HuH-7 (cell line): ENCODE measurements at places on chromosomes 2 and 18.

DNA sequence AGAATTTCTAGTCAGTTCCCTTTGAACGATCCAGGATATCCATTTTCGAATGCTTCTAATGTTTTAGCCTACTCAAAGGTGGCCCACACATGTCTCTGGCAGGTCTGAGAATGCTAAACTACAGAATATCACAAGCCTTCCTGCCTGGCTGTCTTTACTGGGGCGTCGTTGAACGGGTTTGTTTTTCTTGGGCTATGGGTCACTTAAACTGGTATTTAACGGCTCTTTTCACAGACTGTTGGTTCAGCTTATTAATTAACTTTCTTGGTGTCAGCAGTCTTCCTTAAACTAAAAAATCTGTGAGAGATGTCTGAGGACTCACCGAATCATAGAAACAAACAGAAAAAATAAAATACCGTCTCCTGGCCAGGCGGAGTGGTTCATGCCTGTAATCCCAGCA lies 563.2 kb upstream of the NRP2 start:
- no peak for DNase-seq

DNA sequence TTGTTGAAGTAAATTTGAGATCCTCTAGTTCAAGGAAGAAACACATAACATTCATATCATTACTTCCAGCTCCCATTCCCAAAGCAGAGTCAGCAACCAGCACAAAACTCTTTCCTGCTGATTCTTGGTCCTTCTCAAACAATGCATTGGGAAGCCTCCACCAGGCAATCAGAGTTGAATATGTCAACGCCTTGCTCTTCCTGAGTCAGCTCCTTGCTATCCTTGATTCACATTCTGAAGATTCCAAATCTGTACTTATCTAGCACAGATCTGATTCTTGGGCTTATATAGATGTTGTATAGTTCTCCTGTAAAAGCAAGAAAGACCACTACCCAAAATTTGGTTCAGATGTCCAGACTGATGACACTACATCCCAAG lies 29.6 kb downstream of the CFAP210 start:
- DNase-seq: no peak

- DNase-seq: no peak
These were observed 50.0 kb downstream of the DTNB start for GRCh38 chr2:25623361-25623760.

DNA sequence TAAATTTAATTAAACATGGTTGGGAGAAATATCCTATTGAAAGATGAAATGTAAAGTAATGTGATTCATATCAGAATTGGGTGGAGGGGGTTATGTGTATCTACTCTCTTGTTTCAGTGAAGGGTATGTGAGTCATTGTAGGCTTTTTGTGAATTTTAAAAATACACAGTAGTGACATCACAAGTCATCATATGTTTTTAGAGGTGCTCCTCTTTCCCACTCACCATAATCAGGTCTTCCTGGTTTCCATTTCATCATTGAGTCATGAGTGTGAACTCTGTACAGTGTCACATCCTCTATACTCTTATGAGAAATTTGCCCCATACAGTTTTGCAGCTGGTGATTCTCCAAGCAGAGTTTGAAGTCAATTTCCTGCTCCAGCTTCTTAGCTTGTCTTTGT lies 18.8 kb downstream of the FSIP2 start:
- DNase-seq: no peak

DNA sequence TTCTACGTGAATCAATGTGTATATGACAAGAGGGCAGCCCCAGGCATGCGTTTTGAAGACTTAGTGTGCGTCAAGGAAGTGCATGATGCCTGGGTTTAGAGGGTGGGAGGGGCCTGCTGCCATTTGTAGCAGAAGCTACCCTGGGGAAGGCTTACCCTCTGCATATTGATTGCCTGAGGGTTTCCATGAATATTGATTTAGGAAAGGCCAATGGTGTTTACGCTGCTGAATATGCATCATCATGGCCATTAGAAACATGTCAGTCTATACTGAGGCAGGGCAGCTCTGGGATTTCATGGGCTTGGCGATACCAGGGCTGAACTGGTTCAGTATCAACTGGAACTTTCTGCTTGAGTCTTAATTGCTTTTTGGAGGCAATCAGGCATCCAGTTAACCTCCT lies 259.3 kb downstream of the DCDC2C start:
- no peak for DNase-seq

- DNase-seq: no peak
These were observed 87.7 kb downstream of the RTP5 start for GRCh38 chr2:241957276-241957675.

DNA sequence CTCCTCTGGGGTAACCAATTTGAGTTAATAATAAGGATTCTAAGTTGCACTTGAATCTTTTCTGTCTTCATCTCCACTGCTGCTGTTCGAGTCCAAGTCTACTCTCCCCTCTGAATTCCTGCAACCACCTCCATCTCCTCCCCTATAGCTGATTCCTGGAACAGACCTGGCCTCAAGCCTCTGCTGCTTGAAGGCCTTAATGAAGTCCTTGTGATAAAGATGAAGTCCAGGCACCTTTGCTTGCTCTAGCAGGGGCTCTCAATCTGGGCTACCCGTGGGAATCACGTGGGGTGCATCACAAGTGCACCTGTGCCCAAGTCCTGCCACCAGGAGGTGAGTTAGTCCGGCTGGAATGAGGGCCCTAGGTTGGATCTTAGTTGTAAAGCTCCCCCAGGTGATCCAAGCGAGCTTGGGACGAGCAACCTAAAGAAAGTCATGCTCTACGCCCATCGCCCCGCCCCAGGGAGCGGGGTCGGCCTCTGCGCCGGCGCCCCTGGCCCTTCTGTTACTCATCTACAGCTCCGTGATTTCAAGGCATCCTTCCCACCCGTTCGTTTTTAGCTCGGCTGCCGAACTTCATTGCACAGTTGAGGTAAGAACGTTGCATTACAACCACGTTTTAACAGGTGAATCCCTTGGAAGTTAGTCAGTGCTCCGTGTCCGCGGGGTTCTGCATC lies 905 bp upstream of the IAH1 start:
- peak; percentile 61 for DNase-seq

- DNase-seq: no peak
These were observed 35.6 kb upstream of the FEZ2 start for GRCh38 chr2:36633470-36634092.

DNA sequence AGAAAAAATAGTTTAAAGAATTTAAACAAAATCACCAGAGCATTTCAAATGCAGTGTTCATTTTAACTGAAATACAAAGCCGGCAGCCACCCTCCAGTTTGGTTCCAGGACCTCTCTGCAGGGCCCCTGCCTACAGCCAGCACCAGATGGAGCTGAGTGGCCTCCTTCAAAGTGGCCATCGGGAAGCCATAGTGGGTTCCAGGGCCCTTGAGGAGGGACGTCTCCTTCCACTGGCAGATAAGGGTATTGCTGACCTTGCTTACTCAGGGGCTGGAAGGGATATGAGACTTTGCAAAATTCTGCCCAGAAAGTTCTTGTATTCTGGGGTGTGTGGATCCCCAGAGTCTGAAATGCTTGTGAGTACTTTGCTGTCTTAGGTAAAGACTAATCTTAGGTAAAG lies 205.2 kb upstream of the APCDD1 start:
- no peak for DNase-seq
